Ammon's horn (tissue), 1 donor: ENCODE measurements at places on chromosomes 5 and 9.

DNA sequence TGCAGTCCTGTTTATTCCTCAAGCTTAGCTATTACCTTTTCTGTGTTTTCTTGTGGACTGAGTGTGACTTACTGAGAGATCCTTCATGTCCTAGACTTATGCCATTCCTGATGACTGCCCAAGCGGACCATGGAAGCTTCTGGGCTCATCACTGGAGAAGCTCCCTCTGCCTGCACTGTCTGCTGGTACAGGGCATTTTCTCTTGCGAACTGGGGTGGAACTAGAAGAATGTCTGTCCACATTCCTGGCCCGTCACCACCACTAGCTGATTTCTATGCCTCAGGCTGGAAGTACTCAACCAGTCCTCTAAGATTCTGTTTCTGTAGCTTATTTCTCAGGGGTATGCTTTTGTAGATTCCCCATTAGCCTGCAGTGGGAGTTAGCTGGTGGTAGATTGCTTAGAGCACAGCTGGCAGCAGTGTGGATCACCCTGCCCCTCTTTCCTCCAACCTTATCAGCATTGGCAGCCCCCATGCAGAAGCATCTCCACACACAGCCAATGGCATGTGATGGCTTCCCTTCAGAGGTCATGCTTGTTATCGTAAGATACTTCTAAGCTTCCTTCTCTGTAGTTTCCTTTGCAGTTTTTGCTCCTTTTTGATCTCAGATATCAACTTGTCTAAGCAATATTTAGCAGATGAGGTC, 12.4 kb downstream of the SLC36A1 start:
- DNase-seq = no peak

GRCh38 chr5:172417983-172418630, 36.2 kb downstream of the SH3PXD2B start:
- peak; percentile 81 for DNase-seq

DNA sequence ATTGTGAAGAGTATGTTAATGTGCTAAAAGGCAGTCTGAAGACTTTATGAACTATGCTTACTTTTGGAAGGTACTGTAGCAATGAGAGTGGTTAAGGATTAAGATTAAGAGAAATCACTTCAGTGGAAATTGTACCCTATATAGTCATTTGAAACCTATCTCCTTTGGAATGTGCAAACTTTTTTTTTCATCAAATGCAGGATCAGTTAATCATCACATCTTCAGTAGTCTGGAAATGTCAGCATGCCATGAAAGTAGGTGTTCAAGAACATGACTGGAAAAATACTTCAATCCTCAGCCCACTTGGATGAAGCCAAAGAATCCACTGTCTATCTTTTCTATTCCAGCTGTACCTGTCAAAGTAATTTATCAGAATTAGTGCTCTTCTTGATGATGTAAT, 157.8 kb upstream of the TMEM161B start:
- no peak for DNase-seq

DNA sequence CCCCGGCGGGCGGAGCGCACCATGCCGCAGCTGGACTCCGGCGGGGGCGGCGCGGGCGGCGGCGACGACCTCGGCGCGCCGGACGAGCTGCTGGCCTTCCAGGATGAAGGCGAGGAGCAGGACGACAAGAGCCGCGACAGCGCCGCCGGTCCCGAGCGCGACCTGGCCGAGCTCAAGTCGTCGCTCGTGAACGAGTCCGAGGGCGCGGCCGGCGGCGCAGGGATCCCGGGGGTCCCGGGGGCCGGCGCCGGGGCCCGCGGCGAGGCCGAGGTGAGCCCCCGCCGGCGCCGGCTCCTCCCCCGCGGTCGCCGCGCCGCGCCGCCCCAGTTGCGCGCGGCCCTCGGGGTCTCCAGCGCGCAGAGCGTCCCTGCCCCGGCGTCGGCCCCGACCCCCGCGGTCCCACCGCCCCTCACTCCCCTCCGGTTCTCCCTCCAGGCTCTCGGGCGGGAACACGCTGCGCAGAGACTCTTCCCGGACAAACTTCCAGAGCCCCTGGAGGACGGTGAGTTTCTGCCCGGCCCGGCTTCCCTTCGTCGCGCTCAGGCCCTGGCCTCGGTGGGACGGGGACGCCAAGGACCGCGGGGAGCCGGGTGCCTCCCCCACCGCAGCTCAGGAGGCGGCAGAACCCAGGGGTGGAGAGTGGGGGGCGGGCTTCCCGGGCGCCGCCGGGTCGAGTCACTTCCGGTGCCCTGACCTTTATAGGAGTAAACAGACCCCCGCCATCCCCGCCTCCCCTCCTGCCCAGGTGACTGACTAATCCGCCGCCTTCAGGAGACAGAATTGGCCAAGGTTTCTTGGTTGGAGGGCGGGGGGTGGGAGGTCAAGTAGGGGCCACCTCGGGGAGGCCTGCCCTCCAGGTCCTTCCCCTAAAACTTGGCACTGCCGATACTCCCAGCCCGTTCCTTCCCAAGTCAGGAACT, 665 bp downstream of the TCF7 start:
- no peak for DNase-seq

- DNase-seq = no peak
These were observed 94.6 kb upstream of the KLF4 start for GRCh38 chr9:107584186-107584585.

DNA sequence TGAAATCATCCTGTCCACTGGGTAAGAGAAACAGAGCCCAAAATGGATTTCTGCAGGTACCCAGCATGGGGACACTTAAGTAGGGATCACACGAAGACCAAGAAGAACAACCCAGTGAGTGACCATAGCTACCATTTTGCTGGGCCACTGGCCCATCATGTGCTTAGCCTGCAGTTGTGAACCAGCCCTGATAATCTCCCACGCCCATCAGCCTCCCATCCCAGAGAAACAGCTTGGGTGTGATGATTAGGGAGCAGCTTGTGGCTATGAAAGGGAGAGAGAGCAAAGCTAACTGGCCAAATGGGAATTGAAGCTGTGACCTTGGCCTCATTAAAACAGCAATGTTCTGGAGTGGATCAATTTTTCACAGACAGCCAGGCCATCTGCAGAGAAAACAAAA, 138.5 kb downstream of the SLC24A2 start:
- no peak for DNase-seq

- DNase-seq = no peak
These were observed 254.5 kb upstream of the EFNA5 start for GRCh38 chr5:107925200-107925599.

GRCh38 chr9:89358376-89358916, 40.1 kb downstream of the SECISBP2 start:
- no peak for DNase-seq

DNA sequence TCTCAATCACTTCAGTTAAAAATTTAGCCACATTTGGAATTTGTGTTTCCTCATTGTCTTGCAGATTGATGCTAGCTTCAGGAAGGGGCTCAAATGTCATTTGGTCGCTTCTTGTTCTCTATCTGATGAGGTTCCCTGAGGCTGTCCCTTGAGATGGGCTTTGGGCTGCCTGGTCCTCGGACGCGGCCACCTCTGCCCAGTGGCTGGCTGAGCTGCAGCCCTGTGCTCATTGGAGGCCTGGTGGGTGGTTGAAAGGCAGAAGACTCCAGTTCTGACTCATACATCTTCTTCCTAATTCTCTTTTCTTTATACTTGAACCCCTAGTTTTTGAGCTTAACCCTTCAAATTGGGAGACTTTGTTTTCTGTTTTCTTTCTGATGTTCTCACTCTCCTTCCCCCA, 78.8 kb upstream of the NTRK2 start:
- no peak for DNase-seq

GRCh38 chr9:32579706-32580331, 6.9 kb upstream of the NDUFB6 start:
- DNase-seq = peak; percentile 79

DNA sequence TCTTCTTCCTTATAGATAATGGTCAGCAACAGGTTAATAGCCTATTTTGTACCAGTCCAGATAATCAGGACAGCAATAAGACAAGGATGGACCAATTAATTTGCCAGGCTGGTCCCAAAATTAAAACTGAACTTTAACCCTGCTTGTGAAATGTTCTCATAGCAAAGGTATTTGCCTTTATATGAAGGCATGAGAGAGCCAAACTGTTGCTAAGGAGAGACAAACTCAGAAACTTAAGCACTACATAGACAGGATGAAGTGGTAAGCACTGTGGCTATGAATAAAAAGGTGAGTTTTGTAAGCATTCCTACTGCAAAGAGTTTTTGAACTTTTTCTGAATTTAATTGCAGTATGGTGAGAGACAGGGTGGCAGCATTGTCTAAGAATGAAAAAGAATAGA, 174.7 kb upstream of the PPP1R2B start:
- no peak for DNase-seq

- no peak for DNase-seq
These were observed 21.3 kb downstream of the ABCA1 start for GRCh38 chr9:104906441-104907277.

DNA sequence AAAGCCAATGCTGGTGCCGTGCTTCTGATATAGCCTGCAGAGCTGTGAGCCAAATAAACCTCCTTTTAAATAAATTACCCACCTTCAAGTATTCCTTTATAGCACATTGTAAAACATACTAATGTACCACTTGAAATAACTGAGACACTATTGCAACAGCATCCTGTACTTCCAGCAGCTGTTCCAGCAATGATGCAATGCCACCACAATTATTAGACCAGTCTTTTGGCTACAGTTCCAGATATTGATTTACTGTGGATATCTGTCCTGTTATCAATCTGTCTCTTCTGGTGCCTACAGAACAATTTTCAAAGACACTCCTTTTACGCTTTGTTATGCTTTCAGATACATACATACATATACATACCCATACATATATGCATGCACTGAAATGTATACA, 567.9 kb downstream of the TAF11L14 start:
- DNase-seq = no peak

DNA sequence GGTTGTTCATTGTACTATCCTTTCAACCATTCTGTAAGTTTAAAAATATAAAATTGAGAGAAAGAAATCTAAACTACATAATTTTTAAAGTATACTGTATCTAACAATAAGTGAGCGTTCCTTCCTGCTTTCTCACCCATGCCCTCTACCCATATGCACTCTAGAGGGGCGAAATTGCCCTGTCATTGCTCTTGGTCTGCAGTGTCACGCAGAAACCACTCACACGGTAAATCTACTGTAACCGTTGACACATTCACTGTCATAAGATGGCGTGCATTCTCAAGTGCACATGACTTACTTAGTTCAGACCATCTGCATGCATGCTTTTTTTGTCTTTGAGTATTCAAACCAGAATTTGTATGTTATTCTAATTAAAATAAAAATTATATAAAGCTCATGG, 55.7 kb upstream of the NIPBL start:
- DNase-seq = no peak

DNA sequence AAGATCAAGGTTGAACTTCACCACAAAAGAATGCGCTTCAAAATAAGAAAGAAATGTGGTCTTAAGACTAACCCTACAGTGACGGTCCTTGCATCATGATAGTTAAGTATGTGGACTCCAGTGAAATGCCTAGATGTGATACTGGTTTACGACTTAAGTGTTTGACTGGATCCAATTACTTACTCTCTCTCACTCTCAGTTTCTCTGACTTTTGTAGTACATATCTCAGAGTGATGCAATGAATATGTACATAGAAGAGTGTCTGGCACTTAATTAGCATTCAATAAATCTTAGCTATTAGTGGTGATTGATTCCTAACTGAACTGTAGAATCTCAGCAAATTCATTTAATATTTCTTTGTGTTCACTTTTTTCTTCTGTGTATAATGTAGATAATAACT, 411.7 kb upstream of the ITGA1 start:
- DNase-seq = no peak

- DNase-seq = no peak
These were observed 200.5 kb downstream of the EFNA5 start for GRCh38 chr5:107470295-107470582.

- DNase-seq = no peak
These were observed 74.5 kb downstream of the PRELID2 start for GRCh38 chr5:145760660-145761059.

GRCh38 chr9:29806937-29807618, 2233.8 kb upstream of the C9orf72 start:
- no peak for DNase-seq

DNA sequence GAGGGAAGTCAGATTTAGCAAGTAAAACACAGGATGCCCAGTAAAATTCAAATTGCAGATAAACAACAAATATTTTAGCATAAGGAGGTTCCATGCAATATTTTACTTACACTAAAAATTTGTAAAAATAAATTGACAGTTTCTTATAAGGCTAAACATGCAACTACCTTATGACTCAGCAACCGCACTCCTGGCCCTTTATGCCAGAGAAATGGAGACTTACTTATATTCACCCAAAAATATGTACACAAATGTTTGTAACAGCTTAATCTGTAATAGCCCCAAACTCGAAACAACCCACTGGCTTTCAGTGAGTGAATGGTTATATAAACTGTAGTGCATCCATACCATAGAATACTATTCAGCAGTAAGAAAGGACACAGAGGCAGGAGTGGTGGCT, 28.6 kb upstream of the TRIM14 start:
- DNase-seq = no peak
